NCI-H2081 (cell line): ENCODE measurements at places on chromosomes 7 and 10.

- DNase-seq, result no peak
Observed at GRCh38 chr7:32415519-32415918, 74.7 kb downstream of the LSM5 start.

- DNase-seq, result no peak
Observed at GRCh38 chr7:134723892-134724291, 55.5 kb upstream of the CALD1 start.

- DNase-seq, result no peak
Observed at GRCh38 chr7:139985811-139986210, 76.9 kb downstream of the PARP12 start.

DNA sequence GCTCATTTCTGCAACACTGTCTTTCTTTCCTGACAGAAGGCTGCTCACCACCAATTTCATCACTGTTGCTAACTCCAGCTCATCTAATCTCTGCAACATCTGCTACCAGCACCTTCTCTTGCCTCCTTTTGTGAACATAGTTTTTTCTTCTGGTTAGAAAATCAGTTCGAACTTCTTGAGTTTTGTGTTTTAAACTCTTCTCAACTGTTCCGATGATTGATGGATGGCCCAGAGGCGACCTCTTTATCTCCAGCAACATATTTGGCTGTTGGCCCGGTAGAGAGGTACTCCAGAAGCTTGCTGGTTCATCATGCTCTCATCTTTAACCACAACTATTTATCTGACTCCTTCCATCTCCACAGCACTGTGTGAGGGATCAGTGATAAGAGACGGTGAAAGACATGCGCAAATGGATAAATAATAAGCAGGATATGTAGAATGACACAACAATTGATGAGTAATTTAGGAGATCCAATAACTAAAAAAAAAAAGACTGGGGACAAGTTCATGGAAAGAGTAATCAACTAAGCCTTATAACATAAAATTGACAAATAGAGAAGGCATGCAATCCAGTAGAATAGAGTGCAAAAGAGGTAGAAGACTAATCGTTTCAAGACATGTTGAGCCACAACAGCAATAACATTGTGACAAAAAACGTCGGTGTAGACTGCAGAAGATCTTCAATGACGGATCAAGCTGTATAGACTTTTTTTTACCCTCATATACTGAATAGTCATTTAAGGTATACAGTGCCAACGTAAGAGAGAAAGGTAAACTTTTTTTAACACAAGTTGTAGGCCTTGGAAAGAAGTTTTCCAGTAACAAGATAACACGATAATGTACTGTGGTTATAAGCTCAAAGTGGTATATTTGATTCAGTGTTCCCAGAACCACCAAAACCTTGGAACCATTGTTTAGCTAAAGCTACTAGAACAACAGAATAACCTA, 152.2 kb downstream of the CRPPA start:
- no peak for DNase-seq

- no peak for DNase-seq
Observed at GRCh38 chr7:29642494-29643155, 79.0 kb downstream of the PRR15 start.

DNA sequence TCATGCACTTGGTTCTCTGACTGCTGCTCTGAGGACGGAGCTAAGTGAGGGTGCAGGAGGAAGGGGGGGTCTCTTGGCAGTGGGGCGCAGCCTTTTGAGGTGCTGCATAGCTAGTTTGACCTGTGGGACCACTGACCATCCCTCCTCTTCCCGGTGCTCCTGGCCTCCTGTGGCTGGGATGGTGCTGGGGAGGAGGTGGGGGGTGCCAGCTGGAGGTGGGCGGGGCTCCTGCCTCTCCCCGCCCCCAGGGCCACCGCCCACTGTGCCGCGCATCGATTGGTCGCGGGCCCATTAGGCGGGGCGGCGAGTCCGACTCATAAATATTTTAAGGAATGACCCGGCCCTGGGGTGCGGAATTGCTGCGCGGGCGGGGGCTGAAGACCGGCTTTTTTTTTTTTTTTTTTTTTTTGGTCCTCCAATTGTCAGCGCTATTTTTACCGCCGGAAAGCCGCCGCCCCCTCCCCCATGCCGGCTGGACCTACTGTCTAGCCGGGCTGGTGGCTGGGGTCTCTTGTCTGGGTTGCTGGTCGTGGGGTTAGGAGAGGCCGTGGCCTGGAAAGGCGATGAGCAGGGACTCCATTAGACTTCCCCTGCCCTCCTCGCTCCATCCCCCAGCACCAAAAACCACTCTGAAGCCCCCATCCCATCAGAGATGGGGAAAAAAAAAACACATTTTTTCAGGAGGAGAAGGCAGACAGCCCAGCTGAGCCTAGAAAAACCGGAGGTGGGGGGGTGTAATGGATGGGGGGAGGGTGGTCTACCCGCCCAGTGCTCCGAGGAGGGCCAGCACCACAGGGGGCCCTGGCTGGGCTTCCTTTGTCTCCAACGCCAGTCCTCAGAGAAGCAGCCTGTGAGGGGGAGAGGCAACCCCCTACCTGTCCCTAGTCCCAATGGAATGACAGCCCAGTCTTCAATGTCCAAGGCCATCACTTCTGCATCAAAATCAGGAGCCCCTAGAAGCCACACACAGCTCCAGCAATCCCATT, 6.4 kb downstream of the SH2B2 start:
- no peak for DNase-seq
